ENCODE measurements at places on chromosomes 7 and 10. TPM values are rescaled to one million over a fixed set of nuclear protein-coding genes. Genes with fewer than 3 reads are reported as not detected.

- no peak for DNase-seq
- no peak overlapping the region for H3K4me3 ChIP-seq
- no peaks in the 10 kb centered on the region for H3K36me3 ChIP-seq
- H3K27me3 ChIP-seq: no peaks in the 10 kb centered on the region
Observed at GRCh38 chr10:127953876-127954275, 47.0 kb downstream of the PTPRE start.

GRCh38 chr10:79981450-79982361 lies 32.8 kb upstream of the SFTPD start:
- DNase-seq: no peak
- H3K4me3 ChIP-seq: no peak overlapping the region
- H3K4me1 ChIP-seq: no peaks in the 10 kb centered on the region
- no peaks in the 10 kb centered on the region for H3K36me3 ChIP-seq
- no peak overlapping the region for H3K27ac ChIP-seq

DNA sequence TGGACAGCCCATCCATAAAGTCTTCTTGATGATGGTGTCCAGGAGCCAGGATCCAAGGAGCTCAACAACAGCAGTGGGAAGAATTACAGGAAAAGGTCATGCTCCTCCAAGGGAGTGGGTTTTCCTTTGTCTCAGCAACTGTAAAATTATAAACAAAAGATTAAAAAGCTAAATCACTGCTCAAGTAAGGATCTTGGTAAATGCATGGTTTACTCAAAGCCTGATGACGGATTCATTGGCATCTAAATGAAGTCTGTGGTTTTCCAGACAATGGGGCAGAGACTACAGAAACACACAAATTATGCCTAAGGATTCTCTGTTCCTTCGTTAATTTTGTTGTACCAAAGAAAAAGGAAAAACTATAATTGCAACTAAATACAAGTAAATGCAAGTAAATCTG lies 36.4 kb upstream of the DLX6 start:
- no peaks in the 10 kb centered on the region for H3K4me1 ChIP-seq
- H3K36me3 ChIP-seq: no peaks in the 10 kb centered on the region
- no peak for DNase-seq
- no peak overlapping the region for H3K4me3 ChIP-seq
- H3K27me3 ChIP-seq: peaks cover 5% of the 10 kb centered on the region

The MAT1A gene
- total RNA-seq: not detected

GRCh38 chr10:73136627-73137026 lies 26.4 kb downstream of the NUDT13 start:
- DNase-seq: no peak
- H3K4me1 ChIP-seq: no peaks in the 10 kb centered on the region
- no peak overlapping the region for H3K4me3 ChIP-seq
- peaks cover 74% of the 10 kb centered on the region for H3K36me3 ChIP-seq

DNA sequence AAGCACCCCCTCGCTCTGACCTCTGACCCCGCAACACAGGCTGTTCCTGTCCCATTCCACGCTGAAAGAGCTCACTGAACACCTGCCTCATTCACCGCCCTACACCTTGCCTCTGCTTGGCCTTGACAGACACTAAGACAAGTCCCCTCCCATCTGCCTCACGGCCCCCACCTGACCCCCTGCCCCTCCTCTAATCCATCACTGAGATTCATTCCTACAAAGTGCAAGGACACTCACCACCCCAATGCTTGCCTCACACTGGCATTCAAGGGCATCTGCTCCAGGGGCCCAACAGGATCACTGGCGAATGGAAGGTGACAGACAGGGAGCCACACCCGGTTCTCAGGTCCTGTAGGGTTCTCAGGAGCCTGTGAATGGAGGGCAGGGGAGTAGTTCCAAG lies 68.1 kb upstream of the NANOS1 start:
- no peaks in the 10 kb centered on the region for H3K27me3 ChIP-seq
- no peak overlapping the region for H3K27ac ChIP-seq
- H3K36me3 ChIP-seq: no peaks in the 10 kb centered on the region
- H3K4me3 ChIP-seq: no peak overlapping the region
- no peak for DNase-seq

GRCh38 chr7:50865450-50865849 lies 82.8 kb upstream of the GRB10 start:
- no peak overlapping the region for H3K4me3 ChIP-seq
- no peak for DNase-seq

- H3K27me3 ChIP-seq: no peaks in the 10 kb centered on the region
- no peak for DNase-seq
- no peak overlapping the region for H3K4me3 ChIP-seq
- no peak overlapping the region for H3K27ac ChIP-seq
- H3K4me1 ChIP-seq: no peaks in the 10 kb centered on the region
Observed at GRCh38 chr7:1323178-1324027, 90.7 kb downstream of the UNCX start.

DNA sequence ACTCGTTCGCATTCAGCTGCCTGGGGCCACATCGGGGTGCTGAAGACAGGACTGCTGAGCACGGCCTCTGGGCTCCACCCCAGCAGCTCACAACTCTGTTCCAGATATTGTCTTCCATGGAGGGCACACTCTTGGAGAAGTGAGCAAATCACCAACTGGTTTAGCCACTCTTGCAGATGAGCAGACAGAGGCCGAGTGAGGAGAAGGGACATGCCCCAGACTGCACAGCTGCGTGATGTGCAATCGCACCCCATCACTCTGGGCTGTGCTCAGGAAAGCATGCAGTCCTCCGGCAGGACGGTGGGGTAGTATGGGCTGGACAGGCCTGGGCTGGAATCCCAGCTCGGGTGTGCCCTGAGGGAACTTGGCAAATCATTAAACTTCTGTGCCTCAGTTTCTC lies 111.6 kb downstream of the FAM53B start:
- H3K36me3 ChIP-seq: no peaks in the 10 kb centered on the region
- no peak for DNase-seq
- no peak overlapping the region for H3K4me3 ChIP-seq
- peaks cover 77% of the 10 kb centered on the region for H3K4me1 ChIP-seq

DNA sequence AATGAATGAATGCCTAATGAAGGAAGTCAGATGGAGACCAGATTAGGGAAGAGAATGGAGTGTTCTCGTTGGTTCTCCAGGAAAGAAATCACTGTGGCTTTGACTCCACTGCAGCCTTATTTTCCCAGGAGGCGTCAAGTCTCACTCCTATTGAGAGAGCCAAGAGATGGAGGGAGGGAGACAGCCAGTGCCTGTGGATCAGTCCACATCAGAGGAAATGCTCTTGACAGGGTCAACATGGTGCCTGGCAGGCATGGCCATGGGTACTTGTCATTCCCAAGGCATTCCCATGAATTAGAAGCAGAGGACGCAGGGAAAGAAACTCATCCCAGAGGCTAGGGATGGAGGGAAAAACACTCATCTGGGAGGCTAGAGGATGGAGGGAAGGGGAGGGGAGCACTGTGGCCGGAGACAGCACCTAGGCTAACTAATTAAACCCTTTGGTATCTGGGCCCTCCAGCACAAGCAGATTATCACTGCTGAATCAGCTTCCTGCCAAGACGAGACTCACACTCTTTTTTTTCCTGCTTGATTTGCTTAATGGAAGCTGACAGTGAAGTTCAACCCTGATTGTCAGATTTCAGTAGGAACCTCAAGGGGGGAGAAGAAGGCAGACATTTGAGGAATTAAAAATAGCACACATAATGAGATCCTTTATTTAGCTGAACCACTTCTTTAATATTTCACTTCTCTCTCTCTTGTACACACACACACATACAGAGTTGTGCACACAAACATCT lies 1233.2 kb upstream of the AUTS2 start:
- no peaks in the 10 kb centered on the region for H3K27me3 ChIP-seq
- DNase-seq: no peak
- no peak overlapping the region for H3K27ac ChIP-seq
- H3K4me3 ChIP-seq: no peak overlapping the region
- no peaks in the 10 kb centered on the region for H3K36me3 ChIP-seq

All from natural killer cell (primary cell).